ENCODE measurements at places on chromosomes 2 and 18.
A peak's percentile ranks its signal among the peaks of the same experiment; 100 is the strongest.

GRCh38 chr2:54725343-54726099 lies 2.1 kb downstream of the EML6 start:
- no peak for DNase-seq

DNA sequence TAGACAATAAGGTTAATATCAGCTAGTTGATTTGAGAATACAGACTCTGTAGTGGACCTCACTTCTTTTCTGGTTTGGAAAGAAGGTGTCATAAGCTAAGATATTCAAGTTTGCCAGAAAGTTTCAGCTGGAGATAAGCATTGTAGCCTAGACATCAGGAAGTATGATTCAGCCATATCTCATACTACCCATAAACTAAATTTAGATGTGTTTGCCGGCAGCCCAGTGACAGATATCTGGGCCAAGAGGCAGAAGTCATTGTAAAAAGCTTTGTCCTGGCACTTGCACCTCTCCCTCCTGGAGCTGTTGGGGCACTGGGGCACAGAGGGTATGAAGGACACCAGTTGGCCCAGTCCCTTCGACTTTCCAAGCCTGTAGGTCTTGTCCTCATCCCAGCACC lies 128.0 kb downstream of the EPHA4 start:
- no peak for DNase-seq

- no peak for DNase-seq
These were observed 143.5 kb upstream of the ALPP start for GRCh38 chr2:232234922-232235615.

- DNase-seq = no peak
These were observed 85.4 kb downstream of the STPG4 start for GRCh38 chr2:47069628-47070154.

DNA sequence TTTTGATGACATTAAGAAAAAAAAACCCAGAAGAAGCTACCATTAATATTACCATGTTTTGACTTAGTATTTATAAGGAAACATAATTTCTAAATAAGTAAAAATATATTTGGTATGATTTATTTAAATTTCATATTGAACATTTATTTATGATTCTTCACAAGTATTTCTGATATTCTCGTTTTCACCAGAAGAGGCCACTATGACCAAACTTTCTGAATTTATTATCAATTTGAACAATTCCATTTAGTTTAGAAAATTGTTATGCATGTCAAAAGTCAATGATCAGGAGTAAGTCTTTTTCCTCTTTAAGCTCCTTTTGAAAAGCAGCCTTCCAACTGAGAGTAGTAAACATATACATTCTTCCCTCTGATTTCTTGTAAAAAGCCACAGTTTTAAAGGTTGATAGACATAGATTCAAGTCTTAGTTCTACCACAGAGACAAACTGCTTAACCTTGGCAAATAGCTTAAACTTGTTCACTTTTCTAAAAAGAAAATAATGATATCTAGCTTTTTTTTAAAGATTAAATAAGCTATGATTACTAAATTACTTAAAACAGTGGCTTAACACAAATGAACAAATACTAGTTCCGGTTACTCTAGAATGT lies 329.9 kb downstream of the TRIB2 start:
- no peak for DNase-seq

GRCh38 chr18:39198376-39198775 lies 1632.8 kb upstream of the CELF4 start:
- no peak for DNase-seq

DNA sequence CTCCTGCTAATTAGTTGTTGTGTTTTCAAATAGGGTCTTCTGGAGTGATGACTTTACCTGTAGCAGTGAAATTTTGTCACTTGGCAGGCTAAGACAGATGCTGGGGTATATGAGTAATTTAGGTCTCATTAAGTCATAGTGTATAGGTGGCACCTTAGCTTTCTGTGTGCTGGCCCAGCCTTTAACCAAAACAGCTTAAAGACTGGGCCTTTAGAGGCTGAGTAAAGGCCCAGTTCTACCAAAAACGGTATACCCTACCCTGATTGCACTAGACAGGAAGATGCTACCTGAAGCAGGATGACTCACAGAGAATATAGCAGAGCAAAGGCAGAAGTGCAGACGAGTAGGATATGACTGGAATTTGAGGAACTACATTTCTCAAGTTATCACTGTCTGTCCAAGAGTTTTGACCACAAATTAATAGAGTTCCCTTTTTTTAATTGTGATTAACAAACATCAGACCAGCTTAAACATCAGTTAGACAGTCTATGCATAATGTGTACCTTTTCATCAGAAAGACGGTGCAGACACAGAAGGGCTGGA lies 337.9 kb upstream of the SALL3 start:
- no peak for DNase-seq

GRCh38 chr18:74831571-74832250 lies 234.0 kb downstream of the ZNF407 start:
- DNase-seq = no peak

DNA sequence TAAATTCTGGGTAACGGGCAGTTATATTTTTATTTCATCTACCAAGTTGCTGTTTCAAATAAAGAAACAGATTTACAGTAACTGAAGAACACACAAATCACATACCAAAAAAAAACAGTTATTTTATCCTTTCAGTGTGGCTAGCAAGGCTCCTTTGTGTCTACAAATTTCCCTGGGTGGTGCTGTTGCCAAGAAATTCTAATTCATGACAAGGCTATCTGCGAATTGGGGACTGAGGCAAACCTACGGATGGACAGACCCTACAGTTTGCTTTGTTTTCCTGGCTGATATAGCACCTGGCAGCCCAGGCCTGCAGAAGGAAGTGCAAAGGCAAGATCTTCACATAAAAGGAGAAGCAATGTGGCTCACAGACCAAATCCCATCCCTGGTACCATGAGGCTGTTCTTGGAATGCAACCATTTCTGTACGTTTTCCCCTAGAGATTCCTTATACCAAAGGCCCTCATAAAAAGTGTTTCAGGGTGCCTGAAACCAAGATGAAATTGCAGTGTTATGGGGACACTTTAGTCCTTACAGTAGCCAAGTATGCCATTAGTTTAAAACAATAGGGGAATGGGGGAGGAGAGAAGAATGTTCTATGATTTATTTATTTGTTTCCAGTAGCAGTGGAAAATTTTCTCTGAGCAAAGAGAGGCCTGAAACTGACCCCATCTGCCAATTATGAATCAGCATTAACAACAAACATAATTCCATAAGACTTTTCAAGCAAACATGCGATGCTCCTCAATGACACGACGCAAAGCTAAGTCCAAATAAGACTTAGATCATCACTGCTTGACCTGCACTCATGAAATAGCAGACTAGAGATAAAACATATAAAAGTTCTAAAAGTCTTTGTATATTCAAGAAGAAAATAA lies 4.3 kb downstream of the KLF7 start:
- no peak for DNase-seq

GRCh38 chr2:97979904-97980303 lies 15.8 kb downstream of the TMEM131 start:
- no peak for DNase-seq

- no peak for DNase-seq
These were observed 39.9 kb downstream of the CYRIA start for GRCh38 chr2:16625759-16626158.

- no peak for DNase-seq
These were observed 629.3 kb downstream of the NRXN1 start for GRCh38 chr2:50402654-50402960.

DNA sequence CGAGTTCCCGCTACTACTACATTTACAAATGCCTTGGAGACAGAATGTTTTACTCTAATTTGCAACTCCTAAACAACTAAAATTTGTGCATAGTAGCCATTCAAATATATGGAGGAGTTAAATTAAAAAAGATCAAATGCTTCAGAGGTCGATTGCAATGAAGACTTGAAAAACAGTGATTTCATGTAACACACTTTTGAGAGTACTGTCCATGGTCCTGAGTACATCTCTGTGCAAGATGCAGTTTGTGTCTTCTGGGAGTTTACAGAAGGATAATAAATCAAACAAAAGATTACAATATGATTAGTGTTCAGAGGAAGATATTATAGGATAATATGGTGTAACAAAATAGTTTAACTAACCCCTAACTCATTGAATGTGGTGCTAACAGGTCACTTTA lies 894.7 kb downstream of the TMEM182 start:
- DNase-seq = no peak

- DNase-seq = peak; percentile 84
These were observed 913 bp upstream of the TRABD2A start for GRCh38 chr2:84881581-84882413.

DNA sequence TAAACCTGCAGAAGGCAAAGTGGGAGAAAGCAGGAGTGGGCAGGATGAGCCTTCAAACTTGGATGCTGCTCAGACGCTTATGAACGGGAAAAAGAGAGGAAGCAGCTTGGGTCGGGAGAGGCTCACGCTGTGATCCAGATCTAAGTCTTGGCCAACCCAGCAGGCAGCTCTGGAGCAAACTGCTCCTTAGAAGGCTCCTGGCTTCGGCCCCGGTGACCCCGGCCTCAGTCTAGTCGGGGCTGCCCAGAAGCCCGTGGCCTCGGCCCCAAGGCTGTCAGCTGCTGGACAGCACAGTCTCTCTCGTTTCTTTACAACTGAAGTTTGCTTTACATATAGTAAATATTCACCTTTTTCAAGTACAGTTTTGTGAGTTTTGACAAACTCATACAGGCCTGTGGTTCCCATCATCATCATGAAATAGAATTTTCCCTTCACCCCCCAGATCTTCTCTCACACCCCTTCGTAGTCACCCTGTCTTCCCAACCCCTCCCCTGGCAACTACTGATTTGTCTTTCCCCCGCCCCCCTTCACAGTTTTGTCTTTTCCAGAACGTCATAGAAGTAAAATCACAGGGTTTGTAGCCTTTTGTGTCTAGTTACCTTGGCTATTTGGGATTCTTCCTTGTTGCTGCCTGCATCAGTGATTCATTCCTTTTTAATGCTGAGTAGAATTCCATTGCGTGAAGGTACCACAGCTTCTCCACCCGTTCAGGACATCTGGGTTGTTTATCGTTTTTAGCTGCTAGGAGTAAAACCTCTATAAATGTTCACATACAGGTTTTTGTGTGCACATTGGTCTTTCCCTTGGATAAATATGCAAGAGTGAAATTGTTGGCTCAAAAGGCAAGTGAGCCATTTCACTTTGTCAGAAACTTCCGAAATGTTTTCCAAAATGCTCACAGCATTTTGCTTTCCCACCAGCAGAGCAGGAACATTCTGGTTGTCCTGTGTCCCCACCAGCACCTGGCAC lies 35.1 kb downstream of the MYO7B start:
- no peak for DNase-seq

DNA sequence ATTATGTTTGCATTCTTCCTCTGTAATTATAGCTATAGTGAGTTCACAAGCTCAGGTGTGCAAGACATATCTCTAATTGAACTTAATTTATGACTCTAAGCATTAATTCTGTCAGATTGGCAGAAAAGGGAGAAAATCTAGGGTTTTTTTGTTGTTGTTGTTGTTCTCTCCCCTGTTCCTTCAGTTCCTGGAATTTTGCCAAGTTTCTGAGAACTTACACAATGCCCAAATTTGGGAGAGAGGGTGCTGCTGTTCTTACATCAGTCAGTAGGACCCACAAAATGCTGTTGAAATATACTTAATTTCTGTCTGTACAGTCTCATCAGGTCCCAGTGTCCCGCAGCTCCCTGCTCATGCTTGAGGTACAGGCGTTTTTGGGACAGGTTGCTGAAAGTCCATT lies 221.8 kb upstream of the RBMS1 start:
- no peak for DNase-seq

DNA sequence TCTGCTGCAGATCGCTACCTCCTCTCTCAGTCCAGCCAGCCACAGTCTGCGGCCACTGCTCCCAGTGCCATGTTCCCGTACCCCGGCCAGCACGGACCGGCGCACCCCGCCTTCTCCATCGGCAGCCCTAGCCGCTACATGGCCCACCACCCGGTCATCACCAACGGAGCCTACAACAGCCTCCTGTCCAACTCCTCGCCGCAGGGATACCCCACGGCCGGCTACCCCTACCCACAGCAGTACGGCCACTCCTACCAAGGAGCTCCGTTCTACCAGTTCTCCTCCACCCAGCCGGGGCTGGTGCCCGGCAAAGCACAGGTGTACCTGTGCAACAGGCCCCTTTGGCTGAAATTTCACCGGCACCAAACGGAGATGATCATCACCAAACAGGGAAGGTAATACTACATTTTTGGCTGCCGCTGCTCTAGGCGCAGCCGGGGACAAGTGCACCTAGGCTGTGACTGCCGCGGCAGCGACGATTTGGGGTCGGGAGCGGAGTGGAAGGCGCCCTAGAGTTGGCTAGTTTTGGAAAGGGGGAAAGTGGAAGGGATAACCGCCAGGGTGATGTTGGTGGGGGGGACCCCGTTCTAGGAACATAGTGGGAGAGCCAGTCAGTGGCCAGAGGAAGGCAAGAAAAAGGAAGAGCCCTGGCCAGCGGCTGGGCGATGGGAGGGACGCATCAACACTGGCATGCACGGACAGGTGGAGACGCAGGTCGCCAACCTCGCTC lies 776 bp downstream of the TBR1 start:
- no peak for DNase-seq

- DNase-seq = no peak
These were observed 189.3 kb downstream of the CLIP4 start for GRCh38 chr2:29304399-29305060.

DNA sequence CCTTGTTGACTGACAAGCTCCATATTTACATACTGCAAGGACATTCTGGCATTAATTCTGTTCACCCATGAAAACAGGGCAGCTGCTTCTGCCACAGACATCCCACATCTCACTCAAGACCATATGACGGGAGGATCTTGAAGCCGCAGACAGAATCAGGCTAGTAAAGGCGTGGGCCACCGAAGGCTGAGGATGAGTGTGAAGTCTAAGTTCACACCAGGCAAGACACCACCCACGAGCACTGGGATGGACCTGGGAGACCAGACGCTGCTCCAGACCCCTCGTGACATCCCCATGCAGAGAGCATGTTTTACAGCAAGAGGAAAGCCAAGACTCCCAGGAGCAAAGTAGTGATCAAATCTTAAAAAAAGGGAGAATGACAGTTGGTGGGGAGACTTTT lies 3.2 kb downstream of the FHL2 start:
- DNase-seq = no peak

DNA sequence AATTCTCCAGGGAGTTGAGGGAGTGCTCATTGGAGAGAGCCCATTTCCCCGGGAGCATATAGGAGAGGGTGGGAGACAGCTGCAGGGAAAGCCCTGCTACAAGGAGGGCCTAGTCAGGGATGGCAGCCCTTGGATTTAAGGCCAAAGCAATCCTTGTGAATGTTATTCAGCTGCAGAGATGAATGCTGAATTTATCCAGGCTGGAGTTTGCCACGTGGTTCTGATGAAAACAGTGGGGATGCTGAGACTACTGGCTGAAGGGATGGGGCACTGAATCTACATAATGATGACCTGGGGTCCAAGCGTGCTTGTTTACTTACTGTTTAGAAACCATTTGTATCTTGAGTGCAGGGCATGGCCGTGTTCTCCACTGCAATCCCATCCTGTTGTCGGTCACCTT lies 35.6 kb upstream of the RNF149 start:
- DNase-seq = no peak

GRCh38 chr18:21914739-21915319 lies 174.2 kb downstream of the MIB1 start:
- DNase-seq = no peak

- no peak for DNase-seq
These were observed 916 bp downstream of the CETN1 start for GRCh38 chr18:581096-581495.

Data from activated CD4-positive, alpha-beta T cell treated with anti-CD3 and anti-CD28 coated beads, Interleukin-2, amount 50 U/mL, for 4 hours (primary cell).